ENCODE measurements at places on chromosomes 11 and 22.

- no peak for DNase-seq
These were observed 7.4 kb downstream of the CLNS1A start for GRCh38 chr11:77630157-77630710.

GRCh38 chr22:36550701-36551495 lies 21.9 kb upstream of the EIF3D start:
- no peak for DNase-seq

GRCh38 chr11:77071671-77072605 lies 5.2 kb downstream of the CAPN5 start:
- no peak for DNase-seq

DNA sequence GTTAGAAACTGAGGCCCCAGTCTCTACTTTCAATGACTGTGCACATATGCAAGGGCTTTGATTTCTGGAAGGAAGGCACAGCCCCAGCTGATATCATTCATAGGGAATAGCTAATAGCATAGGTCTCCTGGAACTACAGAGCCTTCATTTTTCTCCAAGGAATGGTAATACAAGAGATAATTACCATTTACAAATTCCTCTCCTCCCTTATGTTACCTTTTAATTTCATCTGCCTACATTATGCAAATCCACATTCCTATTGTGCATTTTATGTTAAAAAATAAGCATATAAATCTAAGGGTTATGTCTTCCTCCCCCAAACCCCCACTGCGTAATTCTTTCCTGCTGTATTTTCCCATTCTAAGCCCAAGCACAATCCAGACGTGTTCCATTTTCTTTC lies 94.9 kb downstream of the AMBRA1 start:
- DNase-seq, result no peak
